ENCODE measurements at places on chromosomes 11 and 22.
A peak's percentile ranks its signal among the peaks of the same experiment; 100 is the strongest.

- peak; percentile 66 for DNase-seq
Measured at GRCh38 chr11:17563231-17563646, 16.2 kb downstream of the OTOG start.

GRCh38 chr22:21606775-21607174 is 23.0 kb downstream of the YDJC start:
- no peak for DNase-seq

DNA sequence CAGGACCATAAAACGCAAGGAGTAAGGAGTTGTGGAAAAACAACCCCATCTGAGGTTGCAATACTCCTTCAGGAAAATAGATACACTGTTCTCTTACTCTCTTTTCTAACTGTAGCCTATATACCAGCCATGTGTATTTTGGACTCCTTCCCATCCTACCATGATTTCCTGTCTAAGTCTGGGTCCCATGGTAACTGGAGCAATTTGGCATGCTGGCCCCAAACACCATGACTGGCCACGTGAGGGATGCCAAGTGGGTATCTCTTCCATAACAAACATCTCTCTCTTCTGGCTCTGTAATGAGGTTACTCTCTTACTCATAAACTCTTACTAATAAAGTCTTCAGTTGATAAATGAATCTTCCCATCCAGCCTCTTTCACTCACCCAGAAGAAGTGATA is 26.5 kb downstream of the ABTB2 start:
- no peak for DNase-seq

GRCh38 chr11:78870655-78871054 is 296.0 kb upstream of the NARS2 start:
- peak; percentile 8 for DNase-seq

GRCh38 chr22:28411125-28411524 is 268.5 kb downstream of the TTC28 start:
- no peak for DNase-seq

DNA sequence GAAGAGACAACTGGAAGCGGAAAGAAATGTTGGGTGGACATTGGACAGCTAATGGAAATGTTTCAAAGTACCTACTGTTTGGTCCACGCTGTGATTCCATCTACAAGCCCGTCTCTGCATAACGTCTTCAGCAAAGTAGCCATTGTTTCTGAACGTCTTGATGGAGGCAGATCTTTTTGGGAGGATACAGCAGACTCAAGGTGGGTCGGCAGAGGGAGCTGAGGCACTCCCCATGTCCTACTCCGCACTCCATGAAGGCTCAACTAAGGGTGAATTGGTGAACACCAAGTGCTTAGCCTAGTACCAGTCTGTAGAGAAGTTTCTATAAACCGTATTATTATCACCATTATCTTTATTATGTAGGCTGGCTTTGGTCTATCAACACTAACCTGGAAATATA is 45.8 kb downstream of the PRR5L start:
- no peak for DNase-seq

DNA sequence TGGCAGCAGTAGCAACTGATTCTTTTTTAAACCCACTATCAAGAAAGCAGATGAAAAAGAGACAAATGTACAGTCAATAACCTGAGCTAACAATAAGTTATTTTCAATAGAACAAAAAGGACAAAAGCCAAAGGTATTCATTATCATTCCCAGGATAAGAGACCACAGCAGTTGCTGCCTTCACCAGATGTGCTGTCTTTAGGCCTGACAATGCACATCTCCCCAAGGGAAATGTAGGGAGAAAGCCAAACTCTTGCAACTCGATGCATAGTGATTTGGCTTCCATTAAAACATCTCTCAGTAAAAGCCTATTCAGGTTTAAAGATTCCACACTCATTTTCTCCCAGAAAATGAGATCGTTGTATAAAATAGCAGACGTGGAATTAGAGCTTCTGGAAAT is 210.7 kb downstream of the METTL15 start:
- no peak for DNase-seq
